B cell (primary cell): ENCODE measurements at places on chromosomes 13 and 19. TPM values are rescaled to one million over a fixed set of nuclear protein-coding genes. Genes with fewer than 3 reads are reported as not detected.

Gene ZNF844
- total RNA-seq = 33.7 and 36.4 TPM in 2 replicates

GRCh38 chr19:23075031-23075733, 41.6 kb upstream of the ZNF730 start:
- H3K27ac ChIP-seq = no peak overlapping the region
- no peaks in the 10 kb centered on the region for H3K36me3 ChIP-seq
- H3K4me1 ChIP-seq = peaks cover 15% of the 10 kb centered on the region
- H3K4me3 ChIP-seq = peak overlapping the region; percentile 54

- H3K4me1 ChIP-seq = no peaks in the 10 kb centered on the region
- no peak overlapping the region for H3K27ac ChIP-seq
- no peaks in the 10 kb centered on the region for H3K36me3 ChIP-seq
- no peaks in the 10 kb centered on the region for H3K27me3 ChIP-seq
- no peak for DNase-seq
These were observed 24.6 kb downstream of the FLT1 start for GRCh38 chr13:28470296-28470695.

DNA sequence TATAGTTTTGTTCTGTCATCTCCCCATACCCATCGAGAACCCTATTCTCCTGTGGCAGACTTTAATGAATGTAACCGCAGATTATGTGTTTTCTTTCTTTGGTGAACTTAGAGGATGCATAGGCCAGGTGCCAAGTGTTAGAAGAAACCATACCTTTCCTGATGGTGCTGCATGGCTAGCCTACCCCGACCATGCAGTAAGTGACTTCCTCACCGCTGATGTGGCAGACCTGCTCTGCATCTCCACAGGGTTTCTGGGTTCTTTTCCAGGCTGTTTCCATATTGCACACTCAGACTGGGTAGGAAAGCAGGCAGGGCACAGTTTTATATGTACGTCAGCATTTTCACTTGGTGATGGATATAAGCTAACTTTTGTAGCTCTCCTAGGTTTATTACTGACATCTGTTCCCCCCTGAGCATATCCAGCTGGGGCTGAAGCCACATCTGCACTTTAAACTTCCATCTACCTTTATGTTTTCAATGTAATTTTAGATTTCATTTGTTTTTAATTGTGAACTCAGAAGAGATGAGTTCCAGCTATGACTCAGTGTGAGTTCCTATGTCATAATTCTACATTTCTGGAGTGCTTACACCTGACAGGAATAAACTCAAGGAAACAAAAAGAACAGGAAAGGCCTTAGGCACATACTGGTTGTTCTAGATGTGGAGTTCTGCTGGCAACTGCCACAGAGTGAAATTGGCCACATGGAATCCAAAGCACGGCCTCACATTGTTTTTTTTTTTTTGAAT, 42.3 kb downstream of the LRCH1 start:
- H3K27me3 ChIP-seq = no peaks in the 10 kb centered on the region
- H3K36me3 ChIP-seq = no peaks in the 10 kb centered on the region
- peaks cover 96% of the 10 kb centered on the region for H3K4me1 ChIP-seq
- peak overlapping the region; percentile 69 for H3K27ac ChIP-seq

- H3K36me3 ChIP-seq = peaks cover 45% of the 10 kb centered on the region
- DNase-seq = peak; percentile 93
- no peaks in the 10 kb centered on the region for H3K27me3 ChIP-seq
- peak within 1 kb of the TSS; percentile 93 for H3K27ac ChIP-seq
- peaks cover 33% of the 10 kb centered on the region for H3K4me1 ChIP-seq
These were observed at the start of gene MAP4K1 for GRCh38 chr19:38617764-38618589. TSS of gene MAP4K1 (minus strand) at chr19:38617953. CDS start at chr19:38617895, 58 bp downstream.
